Stimulated activated CD8-positive, alpha-beta memory T cell treated with anti-CD3 and anti-CD28 coated beads, Interleukin-4, amount 100 ng/mL, for 1 hour (primary cell): ENCODE measurements at places on chromosomes 7 and 10.
A peak's percentile ranks its signal among the peaks of the same experiment; 100 is the strongest.

DNA sequence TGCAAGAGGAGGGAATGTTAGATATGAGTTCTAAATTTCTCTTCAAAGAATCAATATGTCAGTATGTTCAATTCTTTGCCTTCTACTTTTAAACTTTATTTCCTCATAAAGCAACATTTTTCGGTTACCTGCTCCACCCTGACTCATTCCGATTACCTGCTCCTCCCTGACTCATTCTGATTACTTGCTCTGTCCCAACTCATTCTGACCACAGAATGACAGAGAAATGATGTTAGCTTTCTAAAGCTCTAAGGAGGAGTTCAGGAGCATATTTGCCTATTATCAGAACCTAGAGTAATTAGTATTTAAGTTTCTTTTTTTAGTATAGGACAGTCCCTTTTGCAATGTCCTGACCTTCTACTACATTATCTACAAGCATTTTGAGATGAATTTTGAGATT lies 24.5 kb upstream of the PPP1R9A start:
- no peak for DNase-seq

GRCh38 chr7:20218279-20218678 lies 1.1 kb upstream of the MACC1 start:
- DNase-seq, result no peak

- peak; percentile 41 for DNase-seq
Measured at GRCh38 chr7:45259966-45260646, 102.5 kb downstream of the RAMP3 start.

- DNase-seq, result no peak
Measured at GRCh38 chr7:94634502-94634901, 21.4 kb downstream of the SGCE start.

- DNase-seq, result no peak
Measured at GRCh38 chr10:24674892-24675632, 48.6 kb downstream of the ARHGAP21 start.

DNA sequence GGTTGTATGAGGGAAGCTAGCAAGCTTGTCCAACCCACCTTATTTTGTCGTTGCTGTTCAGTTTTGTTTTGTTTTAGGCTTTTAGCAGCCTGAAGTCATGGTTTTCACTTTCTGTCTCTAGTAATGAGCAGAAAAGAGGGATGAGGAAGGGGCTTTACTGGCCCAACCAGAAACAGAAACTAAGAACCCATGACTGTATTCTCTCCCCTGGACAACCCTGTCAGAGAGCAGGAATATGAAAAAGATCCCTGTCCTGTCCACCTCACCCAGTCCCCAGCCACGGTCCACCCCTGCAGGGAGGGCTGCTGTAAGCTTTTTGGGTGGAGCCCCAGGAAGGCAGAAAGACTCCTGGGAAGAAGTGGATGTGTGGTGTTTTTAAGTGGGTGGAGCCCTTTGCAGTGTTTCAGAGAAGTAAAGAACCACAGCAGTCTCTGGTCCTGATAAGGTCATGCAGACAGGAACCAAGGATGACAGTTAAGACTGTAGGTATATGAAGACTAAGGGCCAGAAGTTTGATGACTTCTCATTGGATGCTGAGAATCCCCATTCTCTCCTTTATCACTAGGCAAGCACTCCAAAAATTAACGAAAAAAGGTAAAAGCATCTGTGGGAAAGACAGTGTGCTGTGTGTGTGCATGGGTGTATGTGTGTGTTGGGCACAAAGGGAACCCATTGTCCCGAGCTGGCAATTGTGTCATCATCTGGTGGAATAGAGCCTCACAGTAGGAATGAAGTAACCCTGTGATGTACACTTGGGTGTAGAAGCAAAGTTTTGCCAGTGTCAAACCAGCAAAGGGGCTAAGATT lies 13.8 kb downstream of the MRPL32 start:
- DNase-seq, result no peak

GRCh38 chr7:135597181-135597925 lies 39.6 kb downstream of the NUP205 start:
- no peak for DNase-seq

GRCh38 chr7:100169147-100169850 lies 882 bp upstream of the GAL3ST4 start:
- DNase-seq, result no peak

DNA sequence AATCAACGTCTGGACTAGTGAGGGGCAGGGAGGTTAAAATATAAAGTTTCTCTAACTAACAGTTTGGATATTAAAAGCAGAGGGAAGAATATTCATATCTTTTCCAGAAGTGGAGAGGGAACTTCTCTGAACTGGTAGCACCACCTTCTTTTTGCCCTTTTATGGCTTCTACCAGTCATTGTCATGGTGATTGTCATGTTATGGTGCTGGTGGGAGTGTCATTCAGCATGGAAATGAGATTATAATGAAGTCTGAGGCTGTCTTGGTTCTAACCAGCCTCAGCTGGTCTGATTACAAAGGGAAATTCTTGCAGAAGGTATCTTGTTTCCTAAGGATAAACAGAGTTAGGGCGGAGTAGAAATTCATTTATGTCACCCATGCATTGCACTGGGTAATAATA lies 523.8 kb downstream of the ZWINT start:
- DNase-seq, result no peak

DNA sequence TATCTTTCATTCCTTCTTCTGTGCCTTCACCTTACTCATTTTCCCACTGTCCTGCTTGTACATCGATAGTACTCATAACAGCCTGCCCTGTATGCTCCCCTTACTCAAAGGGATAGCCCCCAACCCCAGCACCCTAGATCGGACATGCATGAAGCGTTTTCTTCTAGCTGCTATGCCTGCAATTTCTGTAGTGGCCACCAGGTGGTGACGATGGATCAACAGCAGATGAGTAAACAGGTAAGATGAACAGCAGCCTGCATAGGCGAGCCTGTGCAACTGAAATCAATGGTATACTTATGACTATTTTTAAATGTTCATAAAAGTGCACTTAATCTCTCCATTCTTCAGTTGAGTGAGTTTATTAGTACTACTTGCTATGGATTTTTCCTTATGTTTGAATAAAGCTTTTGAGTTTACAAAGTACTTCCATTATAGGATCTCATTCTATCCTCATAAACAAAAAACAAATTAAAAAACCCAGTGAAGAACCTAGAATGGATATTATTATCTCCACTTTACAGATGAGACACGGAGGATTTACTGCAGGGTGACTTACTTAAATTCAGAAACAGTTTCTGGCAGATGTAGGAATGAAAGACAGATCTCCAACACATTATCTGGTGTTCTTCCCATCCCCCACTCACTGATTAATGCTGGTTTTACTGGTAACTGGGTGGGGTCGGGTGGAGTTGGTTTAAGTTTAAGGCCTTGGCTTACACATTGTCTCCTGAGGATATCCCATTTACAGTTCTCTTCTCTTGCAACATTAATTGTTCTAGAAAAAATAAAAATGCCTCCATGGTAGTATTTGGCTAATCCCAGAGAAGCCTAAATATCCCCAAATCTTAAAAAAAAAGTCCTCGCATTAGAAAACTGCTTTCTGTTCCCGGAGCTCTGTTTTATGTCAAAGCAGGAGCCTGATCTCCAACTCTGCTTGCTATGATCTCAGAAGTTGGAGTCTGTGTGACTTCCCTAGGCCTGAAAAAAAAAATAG lies 222.1 kb downstream of the GLI3 start:
- DNase-seq, result no peak

- no peak for DNase-seq
Measured at GRCh38 chr10:91434041-91434440, 23.9 kb downstream of the HECTD2 start.

DNA sequence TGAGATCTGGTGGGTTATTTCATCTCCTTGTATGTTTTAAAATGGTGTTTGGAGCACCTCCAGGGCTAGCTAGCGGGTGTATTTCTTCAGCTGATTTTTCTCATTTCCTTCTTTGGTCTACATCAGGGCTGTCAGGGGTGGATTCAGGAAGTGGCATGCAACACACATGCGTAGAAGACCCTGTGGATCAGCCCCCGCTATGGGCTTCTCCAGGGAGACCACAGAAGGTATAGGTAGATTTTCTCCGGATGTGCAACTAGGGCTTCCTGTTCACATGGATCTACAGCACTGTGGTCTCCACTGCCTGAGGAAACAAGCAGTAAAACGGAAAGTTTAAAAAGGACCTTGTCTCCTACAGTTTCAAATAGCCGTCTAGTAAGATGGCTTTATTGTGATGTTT lies 10.4 kb downstream of the NUB1 start:
- peak; percentile 27 for DNase-seq

GRCh38 chr7:151468217-151469018 lies 28.5 kb upstream of the CRYGN start:
- no peak for DNase-seq

DNA sequence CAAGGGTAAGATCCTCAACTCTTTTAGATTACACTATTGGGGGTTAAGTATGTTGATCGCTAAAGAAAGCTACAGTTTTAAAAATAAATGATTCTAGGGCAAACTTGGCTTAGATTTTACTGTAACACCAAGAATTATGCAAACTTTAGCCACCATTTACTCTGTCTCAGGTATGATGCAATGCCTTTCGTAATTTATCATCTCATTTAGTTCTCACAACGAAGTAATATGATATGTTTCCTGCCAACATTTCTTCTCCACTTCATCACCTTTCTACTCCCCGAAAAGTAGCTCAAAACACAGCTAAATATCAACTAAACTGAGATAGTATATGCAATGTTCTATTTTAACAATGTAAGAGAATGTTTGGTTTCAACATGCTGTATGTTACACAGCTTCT lies 21.1 kb downstream of the FAM133B start:
- DNase-seq, result no peak

- DNase-seq, result no peak
Measured at GRCh38 chr10:48504141-48504885, 100.6 kb downstream of the ARHGAP22 start.

- DNase-seq, result no peak
Measured at GRCh38 chr7:29285444-29285793, 90.8 kb downstream of the CHN2 start.

DNA sequence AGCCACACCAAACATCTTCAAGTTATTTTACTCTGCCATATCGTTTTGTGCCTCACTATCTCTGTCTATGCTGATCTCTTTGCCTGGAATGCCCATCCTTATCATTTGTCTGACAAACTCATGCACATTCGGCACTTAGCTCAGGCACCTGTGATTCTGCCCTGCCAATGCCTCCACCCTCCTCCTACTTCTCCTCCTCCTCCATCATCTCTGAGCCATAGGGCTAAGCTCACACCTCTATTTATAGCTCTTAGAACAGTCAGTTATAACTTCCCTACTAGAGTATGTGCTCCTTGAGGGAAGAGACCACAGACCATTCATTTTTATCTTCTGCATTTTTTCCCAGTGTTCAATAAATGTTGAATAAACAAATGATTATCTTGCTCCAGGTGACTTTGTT lies 51.2 kb upstream of the CDK13 start:
- DNase-seq, result no peak

DNA sequence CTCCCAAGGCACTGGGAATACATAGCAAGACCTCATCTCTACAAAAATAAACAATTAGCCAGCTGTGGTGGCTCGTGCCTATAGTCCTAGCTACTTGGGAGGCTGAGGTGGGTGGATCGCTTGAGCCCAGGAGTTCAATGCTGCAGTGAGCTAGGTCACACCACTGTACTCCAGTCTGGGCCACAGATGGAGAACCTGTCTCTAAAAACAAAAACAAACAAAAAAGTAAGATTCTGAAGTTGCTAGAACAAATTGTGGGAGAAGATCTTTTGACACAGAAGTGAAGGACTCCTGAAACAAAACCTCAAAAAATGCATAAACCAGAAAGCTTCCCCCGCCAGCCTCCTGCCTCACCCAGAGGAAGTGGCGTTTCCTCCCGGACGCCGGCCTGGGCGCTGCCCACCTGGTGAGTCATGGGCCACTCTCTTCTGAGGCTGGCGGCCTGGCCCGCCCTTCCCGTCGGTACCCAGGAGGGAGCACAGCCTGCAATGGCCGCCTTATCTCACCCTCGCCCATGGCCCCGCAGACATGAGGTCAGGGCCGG lies 25.4 kb upstream of the ELN start:
- no peak for DNase-seq

DNA sequence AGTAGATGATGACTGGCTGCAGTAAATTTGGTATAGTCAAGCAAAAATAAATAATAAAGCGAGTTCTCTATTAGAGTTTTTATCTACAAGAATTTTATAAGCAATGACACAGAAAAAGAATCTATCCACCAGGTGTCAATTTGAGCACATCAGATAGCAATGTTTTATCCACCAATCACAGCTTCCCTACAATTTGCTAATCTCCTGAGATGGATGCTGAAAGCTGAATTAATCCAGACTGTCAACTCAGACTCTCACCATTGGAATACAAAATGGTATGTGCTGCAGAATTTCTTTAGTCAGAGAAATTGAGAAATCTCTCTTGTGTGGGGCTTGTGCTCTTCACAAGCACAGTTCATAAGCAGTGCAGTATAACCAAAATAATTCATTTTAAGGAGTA lies 888.9 kb upstream of the GHITM start:
- DNase-seq, result no peak

DNA sequence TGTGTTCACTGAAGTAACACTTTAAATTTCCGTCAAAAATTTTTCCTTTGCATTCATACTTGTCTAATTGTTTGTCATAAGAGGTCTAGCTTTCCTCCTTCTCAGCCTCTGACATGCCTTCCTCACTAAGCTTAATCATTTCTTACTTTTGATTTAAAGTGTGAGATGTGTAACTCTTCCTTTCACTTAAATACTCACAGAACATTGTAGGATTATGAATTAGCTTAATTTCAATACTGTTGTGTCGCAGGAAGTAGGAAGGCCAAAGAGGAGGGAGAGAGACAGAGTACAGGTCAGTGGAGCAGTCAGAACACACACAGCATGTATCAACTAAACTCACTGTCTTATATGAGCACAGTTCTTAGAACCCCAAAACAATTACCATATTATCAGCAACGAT lies 99.0 kb downstream of the SRPK2 start:
- DNase-seq, result no peak

DNA sequence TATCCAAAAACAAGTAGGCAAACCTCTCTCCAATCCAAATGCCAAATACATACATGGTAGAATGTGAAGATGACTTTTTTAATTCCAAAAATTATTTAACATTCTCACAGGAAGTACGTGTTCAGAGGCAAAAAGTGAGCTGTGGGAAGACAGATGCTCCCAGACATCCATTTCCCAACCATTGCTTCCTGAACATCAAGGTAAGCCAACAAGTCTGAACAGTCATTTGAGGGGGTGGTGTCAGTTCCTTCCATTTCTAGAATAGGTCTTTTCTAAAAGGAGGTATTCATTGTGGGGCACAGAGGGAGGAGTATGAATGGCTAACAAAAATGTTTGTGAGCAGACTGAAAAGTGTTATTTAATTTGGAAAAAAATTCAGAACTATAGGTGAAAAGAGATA lies 49.1 kb downstream of the OSBPL3 start:
- DNase-seq, result no peak

GRCh38 chr10:50271564-50272250 lies 20.4 kb upstream of the ASAH2 start:
- DNase-seq, result no peak

GRCh38 chr10:26711324-26711723 lies 13.8 kb downstream of the PDSS1 start:
- no peak for DNase-seq

GRCh38 chr10:71269301-71270288 lies 49.5 kb upstream of the SLC29A3 start:
- DNase-seq, result no peak
